ENCODE measurements at places on chromosomes 13 and 19. TPM values are rescaled to one million over a fixed set of nuclear protein-coding genes. Genes with fewer than 3 reads are reported as not detected.

GRCh38 chr13:37141011-37141410 lies 35.5 kb upstream of the CSNK1A1L start:
- no peak for DNase-seq

GRCh38 chr13:73631411-73631810 lies 502.8 kb downstream of the KLF12 start:
- DNase-seq = no peak

DNA sequence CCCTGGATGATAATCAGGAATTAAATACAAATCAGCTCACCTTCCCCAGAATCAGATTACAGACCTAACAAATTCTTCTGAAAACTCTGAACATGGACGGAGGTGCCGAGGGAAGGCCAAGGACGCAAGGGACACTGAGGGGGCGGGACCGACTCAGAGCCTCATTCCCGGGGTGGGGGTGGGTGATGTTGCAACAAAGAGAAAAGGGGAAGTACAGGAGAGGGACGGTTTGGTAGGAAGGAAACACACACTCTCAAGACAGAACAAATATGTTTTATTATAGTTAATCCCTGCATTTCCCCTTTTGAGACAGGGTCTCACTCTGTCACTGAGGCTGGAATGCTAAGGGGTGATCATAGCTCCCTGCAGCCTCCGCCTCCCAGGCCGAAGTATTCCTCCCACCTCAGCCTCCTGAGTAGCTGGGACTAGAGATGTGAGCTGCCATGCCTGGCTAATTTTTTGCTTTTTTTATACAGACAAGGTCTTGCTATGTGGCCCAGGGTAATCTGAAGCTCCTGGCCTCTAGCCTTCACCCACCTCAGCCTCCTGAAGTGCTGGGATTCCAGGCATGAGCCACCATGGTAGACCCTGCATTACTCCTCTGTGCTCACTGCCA lies 786 bp upstream of the LILRA2 start:
- DNase-seq = no peak

DNA sequence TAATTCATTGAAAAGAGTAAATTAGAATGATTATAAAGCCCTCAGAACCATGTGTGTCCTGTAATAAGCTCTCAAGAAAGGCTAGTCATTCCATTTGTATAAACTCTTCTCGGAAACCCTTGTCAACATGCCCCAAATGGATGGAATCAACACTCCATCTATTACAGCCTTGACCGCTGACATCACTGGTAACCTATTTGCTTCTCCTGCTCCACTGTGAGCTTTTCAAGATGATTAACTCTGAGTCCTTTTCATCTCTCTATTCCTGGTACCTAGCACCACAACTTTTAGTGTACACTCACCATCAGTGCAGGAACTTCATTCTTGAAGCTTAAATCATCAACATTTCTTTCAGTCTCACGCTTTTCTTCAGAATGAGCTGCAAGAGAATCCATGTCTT lies 612.0 kb downstream of the DCT start:
- no peak for DNase-seq

- peak; percentile 88 for DNase-seq
These were observed 19.1 kb upstream of the KCTD4 start for GRCh38 chr13:45219938-45220375.

DNA sequence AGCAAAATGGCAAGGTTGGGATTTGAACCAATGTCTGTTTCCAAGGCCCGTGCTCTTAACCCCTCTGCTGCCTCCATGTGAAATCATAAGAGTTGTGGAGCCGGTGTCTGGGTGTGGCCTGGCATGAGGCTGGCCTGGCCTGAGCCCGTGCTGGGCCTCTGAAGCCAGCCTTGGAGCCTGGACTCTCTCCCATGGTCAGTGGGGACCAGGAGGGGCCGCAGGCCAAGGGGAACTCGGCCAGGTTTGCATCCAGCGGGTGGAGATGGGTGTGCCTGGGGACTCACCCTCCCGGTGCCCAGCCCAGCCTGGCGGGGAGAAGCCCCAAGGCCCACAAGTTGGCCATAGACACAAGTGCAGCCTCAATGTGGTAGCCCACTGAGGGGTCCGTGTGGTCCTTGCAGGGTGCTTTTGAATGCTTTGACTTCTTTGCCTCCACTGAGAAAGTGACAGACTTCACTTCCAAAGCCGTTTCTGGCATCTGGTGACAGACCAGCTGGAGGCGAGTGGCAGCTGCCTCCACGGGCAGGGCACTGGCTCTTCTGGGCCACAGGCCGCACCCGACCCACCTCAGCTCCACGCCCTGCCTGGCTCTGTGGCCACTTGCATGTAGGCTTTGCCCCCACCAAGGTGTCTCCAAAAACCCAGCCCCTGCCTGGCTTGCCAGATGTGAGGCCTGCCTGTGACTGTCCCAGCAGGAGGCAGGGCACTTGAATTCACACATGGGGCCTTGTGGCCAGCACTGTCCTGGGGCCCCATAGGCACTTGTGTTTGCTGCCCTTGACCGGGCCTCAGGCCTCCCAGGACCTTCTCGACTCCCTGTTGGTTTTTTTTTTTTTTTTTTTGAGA lies 26.2 kb upstream of the NCCRP1 start:
- DNase-seq = no peak

GRCh38 chr19:15072930-15073647 lies 8.9 kb upstream of the OR1I1 start:
- DNase-seq = peak; percentile 45

- no peak for DNase-seq
These were observed 93.9 kb downstream of the DOCK9 start for GRCh38 chr13:98883998-98884397.

Gene PBX4
- 3.9 TPM for total RNA-seq

Gene SIGLEC5
- total RNA-seq = not detected

Gene MRPL57
- 26.3 TPM for total RNA-seq

Gene IGLON5
- total RNA-seq = not detected

Data from A172 (cell line).